Stimulated activated CD4-positive, alpha-beta T cell treated with anti-CD3 and anti-CD28 coated beads, Interleukin-1b, Interleukin-23, amount 100 ng/mL, for 1 hour (primary cell): ENCODE measurements at places on chromosomes 13 and 19.

GRCh38 chr19:16041991-16042386 lies 34.3 kb upstream of the TPM4 start:
- DNase-seq = no peak

- DNase-seq = no peak
These were observed 20.4 kb downstream of the NOSIP start for GRCh38 chr19:49559928-49560327.

GRCh38 chr13:67696775-67697174 lies 466.6 kb upstream of the PCDH9 start:
- no peak for DNase-seq

GRCh38 chr13:59182241-59182640 lies 981.5 kb downstream of the DIAPH3 start:
- no peak for DNase-seq

DNA sequence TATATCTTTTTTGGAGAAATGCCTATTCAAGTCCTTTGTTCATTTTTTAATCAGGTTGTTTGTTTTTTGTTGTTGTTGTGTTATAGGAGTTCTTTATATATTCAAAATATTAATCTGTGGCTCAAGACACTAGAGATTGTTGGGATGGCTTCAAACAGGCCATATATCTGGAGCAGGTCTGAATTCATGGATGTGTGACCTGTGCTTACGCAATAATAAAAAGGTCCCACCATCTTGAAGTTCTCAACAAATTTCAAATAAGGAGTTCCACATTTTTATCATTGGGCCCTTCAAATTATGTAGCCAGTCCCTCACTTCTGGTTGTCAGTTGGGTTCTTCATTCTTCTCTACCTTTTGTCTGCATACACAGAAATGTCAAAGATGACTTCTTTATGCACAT lies 17.7 kb upstream of the NUDT15 start:
- no peak for DNase-seq

GRCh38 chr13:68948586-68948985 lies 1159.0 kb upstream of the ATXN8OS start:
- DNase-seq = no peak

DNA sequence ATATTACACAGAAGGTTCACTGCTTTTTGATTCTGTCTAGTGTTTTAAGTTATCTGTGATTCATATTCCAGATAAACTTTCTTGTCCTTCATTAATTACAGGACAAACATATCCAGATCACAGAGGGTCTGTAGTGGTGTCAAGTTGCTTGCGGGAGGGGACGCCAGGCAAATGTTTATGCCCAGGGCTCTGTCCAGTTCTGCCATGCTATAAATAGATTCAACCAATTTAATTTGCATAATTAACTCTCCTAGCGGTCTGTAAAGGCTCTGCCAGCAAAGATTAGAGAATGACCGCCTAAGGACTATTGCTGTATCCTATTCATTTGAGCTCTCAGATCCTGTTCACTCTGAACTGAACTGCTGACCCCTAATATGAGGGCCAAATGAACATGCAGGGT lies 59.7 kb upstream of the TRPC4 start:
- DNase-seq = no peak

DNA sequence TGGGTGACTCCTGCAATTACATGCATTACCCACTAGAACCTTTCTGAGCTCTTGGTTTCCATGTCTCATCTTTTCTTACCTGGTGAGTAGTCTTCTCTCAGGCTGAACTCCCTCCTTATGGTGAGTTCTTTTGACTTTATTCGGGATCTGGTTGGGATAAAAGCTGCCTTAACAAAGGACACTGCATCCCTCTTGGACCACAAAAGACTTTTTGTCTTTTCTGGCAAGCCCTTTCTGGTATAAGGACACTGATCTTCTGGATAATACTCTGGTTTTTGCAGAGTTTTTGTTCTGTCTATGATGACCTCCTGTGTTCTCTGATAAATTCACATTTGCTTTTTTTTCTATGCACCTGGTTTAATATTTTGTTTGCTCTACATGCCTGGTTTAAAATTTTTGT lies 66.7 kb downstream of the SLITRK1 start:
- DNase-seq = no peak

GRCh38 chr19:47608969-47609905 lies at the start of gene BICRA:
TSS of gene BICRA (plus strand) at chr19:47609134. CDS start at chr19:47673575, 64,441 bp downstream.
- peak; percentile 45 for DNase-seq

- DNase-seq = no peak
These were observed 11.8 kb upstream of the FBN3 start for GRCh38 chr19:8161135-8161646.

DNA sequence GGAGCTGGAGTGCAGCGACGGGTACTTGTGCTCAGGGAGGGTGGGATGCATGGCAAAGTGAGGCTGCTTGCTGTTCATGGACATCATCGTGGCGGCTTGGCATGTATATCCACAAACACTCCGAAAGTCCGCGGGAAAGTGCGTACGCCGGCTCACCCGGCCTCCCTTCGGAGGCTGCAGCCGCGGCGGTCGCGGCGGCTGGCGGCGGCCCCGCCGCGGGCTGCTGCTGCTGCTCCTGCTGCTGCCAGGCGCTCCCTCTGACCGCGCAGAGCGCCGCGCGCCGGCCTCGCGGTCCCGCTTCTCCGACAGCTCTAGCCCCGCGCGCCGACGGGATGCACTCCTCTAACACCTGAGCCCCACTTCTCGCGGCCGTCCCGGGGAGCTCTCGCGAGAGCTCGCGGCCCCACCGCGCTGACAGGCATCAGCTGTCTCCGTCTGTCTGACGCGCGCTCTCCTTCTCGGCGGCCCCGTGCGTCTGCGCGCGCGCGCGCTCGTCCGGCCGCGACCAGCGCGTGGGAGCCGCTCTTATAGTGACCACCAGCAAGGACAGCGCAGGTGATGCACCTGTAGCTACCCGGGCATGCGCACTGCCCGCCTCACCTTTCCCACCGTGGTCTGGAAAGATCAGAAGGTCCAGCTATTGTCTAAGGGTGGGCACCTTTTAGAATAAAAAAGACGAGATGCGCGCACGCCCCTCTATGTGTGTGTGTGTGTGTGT lies at the start of gene POU4F1:
POU4F1 (minus strand) TSS at position 313 of the 718 bp plus-strand sequence; CDS start at position 87, 226 bp downstream.
- DNase-seq = no peak

DNA sequence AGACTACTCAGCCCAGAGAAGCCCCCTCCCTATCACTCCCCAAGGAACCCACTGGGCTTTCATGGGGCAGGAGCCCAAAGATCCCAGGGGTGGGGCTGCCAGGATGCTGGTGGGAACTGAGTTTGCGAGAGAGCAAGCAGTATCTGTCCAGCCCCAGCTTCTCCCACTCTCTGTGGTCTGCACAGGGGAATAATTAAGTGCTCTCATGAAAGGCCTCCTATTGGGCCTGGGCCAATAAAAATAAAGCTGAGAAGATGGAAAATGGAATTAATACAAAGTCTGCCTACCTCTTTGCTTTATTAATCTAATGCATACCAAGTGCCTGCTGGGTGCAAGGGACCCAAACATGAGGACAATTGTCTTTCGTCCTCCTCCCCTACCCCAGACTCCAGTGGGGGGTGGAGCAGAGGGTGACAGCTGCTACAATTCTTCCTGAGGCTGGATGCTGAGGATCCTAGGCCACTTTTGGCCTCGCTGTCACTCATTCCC lies 5.4 kb downstream of the DDX39A start:
- no peak for DNase-seq

- DNase-seq = no peak
These were observed 564.1 kb downstream of the PCDH9 start for GRCh38 chr13:66665991-66666390.

DNA sequence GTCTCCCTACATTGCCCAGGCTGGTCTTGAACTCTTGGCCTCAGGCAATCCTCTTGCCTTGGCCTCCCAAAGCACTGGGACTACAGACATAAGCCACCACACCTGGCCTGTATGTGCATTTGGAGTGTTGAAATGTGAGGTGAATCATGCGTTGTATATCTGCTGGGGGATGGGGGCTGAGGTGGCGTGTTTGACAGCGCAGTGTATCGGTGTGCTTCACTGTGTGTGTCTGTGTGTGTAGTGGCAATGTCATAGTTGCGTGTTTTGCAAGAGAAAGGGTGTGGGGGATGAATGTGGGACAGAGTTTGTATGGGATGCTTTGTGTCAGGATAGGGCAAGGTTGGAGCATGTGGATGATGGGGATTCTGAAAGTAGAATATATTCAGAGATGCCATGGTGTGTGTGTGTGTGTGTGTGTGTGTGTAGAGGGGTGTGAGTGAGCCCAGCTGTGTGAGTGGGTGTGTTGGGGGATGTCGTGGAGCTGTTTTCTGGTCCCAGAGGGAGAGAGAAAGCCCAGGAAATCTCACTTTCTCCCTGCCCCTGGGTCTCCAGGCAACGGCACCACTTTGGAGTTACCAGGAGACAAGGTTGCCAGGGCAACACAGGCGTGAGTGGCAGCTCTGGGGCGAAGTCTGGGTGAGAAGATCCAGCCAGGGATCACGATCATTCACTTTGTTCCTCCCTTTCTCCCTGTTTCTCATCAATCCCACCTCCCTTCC lies 1.1 kb upstream of the SWSAP1 start:
- DNase-seq = no peak

DNA sequence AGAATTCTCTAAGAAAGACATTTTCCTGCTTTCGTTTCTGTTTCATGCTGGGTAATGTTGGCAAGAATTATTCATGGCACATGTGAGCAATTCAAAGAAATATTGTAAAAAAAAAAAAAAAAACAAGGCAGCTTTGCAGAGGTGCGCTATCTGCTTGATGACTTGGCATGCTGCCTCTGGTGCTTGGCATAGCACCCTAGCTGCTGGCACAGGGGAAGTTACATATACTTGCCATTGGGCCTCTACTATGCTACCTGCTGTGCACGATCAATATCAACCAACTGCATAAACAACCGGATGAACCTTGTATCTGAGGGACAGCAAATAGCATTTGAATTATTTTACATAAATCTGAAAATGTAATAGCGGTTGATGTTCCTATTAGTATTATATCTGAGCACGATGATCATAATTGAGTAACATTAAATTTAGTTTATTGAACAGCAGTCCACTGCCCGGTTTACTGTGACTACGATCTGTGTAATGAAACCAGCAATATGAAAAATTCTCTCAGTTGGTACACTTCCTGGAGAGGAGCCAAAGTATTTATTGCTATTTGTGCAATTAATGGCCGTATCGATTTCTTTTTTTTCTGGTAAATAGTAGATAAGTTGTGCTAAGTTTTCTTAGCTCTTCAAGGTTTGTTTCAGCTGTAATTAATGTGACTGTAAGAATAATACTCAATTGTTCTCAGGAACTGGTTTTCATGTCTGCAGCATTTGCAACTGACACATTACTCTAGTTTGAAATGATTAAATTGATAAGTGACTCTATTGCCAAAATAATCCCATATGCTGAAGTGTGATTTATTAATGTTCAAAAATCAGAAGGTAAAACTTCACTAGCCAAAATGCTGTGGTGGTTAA lies 717.3 kb downstream of the DACH1 start:
- DNase-seq = no peak

DNA sequence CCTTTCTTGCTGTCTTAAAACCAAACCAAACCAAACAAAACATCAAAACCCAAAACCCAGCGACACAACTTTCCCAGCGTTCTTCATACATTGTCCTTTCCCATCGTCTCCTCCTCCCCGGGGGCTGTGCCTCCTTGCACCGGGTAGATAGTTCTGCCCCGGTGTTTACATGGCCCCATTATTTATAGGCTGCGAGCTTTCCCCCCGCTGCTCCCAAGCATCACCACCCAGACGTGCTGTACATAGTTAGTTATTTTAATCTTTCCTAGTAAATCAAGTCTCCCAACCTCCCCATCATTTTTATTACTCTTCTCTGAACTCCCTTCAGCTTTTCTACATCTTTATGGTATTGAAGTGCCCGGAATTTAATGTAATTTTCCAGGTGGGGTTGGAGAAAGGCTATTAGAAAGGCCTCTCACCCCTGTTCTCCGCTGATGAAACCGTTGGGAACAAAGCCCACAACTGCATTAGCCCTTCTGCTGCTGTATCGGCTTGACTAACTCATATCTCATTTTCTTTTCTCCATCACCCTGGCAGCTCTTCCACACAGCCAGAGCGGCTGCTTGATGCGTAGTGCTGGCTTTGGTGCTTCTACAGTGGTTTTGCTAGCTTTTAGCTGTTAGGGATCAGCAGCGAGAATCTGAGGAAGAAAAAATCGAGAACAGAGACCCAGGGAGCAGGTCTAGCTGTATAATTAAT lies 53.1 kb downstream of the FGF9 start:
- no peak for DNase-seq

DNA sequence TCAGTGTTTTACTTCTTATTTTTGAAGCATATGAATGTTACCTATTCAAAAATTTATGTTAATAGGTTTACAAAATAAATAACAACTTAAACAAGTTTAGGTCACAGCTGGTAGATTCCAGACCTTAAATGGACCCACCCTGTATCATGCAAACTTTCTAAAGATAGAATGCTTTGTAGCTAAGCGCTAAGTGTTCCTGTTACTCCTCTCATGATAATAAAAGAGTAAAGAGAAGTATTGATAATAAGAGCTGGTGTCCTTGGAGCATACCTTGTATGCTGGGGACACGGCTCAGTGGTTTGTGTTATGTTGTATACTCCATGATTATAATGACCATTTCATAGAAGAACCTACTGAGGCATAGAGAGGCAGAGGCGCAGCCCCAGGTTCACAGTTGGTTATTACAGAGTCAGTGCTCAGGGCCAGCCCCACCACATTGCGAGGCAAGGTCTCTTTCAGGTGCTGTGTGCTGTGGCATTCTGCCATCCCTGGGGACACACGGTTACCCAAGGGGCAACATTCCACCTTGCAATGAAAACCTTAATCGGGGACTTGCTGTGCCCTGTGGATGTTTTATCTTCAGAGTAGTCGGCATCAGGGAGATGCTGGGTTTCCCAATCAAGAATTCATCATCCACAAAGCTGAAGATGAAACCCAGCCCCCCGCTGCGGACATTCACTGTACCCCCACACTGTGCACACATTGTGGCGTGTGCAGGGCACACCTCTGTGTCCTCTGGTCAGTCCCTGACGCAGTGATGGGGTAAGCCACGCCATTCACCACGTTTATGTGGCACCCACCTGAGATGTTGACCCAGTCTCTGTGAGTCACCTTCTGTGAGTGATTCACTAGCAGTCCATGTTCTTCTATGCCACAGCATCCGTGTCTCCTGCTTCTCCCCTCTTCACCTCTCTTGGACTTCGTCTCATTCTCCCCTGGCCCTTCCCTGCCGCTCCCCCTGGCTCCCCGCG lies 186.7 kb downstream of the COL4A1 start:
- no peak for DNase-seq

GRCh38 chr19:33304371-33304759 lies 2.0 kb upstream of the CEBPA start:
- DNase-seq = no peak

DNA sequence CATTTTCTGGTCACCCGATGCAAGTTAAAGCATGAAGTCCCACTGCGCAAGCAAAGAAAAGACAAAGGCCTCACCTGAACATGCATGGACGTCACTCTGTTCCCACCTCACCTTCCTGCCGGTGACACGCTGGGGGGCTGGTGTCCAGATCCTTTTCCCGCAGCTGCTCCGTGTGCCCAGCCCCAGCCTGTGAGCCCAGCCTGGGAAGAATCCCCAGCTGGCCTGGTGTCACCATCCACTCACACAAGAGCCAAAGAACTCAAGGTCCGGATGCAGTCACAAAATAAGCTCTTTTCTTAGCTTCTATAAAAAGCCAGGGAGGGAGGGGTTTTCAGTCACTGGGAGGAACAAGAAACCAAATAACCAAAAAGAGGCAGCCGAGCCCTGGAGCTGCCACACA lies 249.9 kb downstream of the COL4A1 start:
- DNase-seq = no peak
